ENCODE measurements at places on chromosomes 16 and 17. TPM values are rescaled to one million over a fixed set of nuclear protein-coding genes. Genes with fewer than 3 reads are reported as not detected.

CSH1 gene
- polyA plus RNA-seq, result not detected

MT4 gene
- polyA plus RNA-seq, result not detected

TLCD3B gene
- polyA plus RNA-seq, result 1.2 TPM

PYDC1 gene
- polyA plus RNA-seq, result not detected

CPNE7 gene
- 4.2 TPM for polyA plus RNA-seq

CCL23 gene
- polyA plus RNA-seq, result not detected

MFAP4 gene
- 182 TPM for polyA plus RNA-seq

RPRML gene
- not detected for polyA plus RNA-seq

RILP gene
- polyA plus RNA-seq, result 3.8 TPM

LPO gene
- 0.29 TPM for polyA plus RNA-seq

MYH8 gene
- polyA plus RNA-seq, result 0.79 TPM

SYT17 gene
- polyA plus RNA-seq, result 9.6 TPM

SLC47A1 gene
- 15.5 TPM for polyA plus RNA-seq

IFI35 gene
- 11.7 TPM for polyA plus RNA-seq
